ENCODE measurements at places on chromosomes 7 and 10.
A peak's percentile ranks its signal among the peaks of the same experiment; 100 is the strongest.

DNA sequence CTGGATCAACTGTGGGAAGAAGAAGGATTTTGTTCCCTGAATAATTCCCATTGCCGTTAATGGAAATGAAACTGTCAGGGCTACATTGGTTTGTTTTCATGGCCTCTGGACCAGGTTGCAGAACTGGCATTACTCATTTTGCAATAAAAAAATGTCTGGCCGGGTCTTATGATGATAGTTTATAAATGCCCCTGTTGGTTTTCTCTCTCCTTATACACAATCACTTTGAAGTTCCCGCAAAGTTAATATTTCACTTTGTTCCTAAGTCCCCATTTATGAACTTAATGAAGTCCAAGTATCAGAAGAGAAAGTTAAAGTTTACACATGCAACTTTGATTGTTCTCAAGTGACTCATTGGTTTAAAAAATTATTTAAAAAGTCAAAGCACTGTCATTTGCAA is 150.7 kb upstream of the PRR15 start:
- no peak for DNase-seq

- no peak for DNase-seq
Observed at GRCh38 chr10:18399158-18399557, 252.2 kb downstream of the NSUN6 start.

DNA sequence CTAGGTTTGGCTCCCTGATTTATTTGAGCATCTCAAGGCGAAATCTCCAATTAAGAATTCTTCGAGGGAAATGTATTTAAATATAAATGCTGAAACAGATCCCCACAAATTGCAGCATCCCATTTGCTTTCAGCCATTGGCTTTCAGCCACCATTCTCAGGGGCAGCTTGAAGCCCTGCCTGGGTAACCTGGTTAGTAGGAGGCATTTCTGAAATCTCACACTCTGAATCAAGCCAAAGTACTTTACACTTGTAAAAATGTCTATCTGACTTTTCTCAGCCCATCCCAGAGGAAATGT is 49.1 kb downstream of the GCC1 start:
- no peak for DNase-seq

GRCh38 chr10:88288320-88289059 is 294.6 kb downstream of the RNLS start:
- DNase-seq = no peak

- DNase-seq = no peak
Observed at GRCh38 chr7:100874300-100874576, 665 bp upstream of the SRRT start.

- no peak for DNase-seq
Observed at GRCh38 chr10:103584216-103585010, 90.9 kb downstream of the NEURL1 start.

GRCh38 chr7:88042157-88042556 is 108.1 kb downstream of the ADAM22 start:
- no peak for DNase-seq

- no peak for DNase-seq
Observed at GRCh38 chr10:101839002-101839401, 4.6 kb downstream of the KCNIP2 start.

- no peak for DNase-seq
Observed at GRCh38 chr10:103064956-103065355, 128.1 kb downstream of the NT5C2 start.

GRCh38 chr7:43763183-43763582 is 4.7 kb downstream of the BLVRA start:
- no peak for DNase-seq

- no peak for DNase-seq
Observed at GRCh38 chr10:116265686-116266085, 7.3 kb downstream of the GFRA1 start.

GRCh38 chr10:132562916-132563456 is 25.4 kb downstream of the INPP5A start:
- no peak for DNase-seq

GRCh38 chr10:7015457-7015856 is 395.4 kb downstream of the SFMBT2 start:
- no peak for DNase-seq

- DNase-seq = no peak
Observed at GRCh38 chr7:50197549-50197948, 104.5 kb upstream of the ZPBP start.

- DNase-seq = no peak
Observed at GRCh38 chr7:1439373-1440363, 19.6 kb downstream of the MICALL2 start.

DNA sequence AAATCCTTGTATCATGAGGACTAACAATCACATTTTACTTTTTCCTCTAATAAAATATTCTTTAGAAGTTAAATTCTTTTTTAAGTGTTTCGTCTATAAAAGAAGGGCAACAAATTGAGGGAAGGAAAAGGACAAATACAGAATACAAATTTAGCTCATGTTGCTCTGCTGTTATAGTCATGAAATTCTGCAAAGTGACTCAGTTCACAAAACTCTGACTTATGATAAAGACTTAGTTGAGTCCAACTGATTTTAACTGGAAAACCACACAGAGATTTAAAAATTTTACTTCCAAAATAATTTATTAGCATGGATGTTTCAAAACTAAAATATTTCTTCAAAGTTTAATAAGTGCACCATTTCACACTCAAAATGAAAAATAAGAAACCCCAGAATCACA is 75.0 kb upstream of the GPR22 start:
- DNase-seq = no peak

GRCh38 chr7:157465891-157466866 is 129.4 kb downstream of the DNAJB6 start:
- no peak for DNase-seq

DNA sequence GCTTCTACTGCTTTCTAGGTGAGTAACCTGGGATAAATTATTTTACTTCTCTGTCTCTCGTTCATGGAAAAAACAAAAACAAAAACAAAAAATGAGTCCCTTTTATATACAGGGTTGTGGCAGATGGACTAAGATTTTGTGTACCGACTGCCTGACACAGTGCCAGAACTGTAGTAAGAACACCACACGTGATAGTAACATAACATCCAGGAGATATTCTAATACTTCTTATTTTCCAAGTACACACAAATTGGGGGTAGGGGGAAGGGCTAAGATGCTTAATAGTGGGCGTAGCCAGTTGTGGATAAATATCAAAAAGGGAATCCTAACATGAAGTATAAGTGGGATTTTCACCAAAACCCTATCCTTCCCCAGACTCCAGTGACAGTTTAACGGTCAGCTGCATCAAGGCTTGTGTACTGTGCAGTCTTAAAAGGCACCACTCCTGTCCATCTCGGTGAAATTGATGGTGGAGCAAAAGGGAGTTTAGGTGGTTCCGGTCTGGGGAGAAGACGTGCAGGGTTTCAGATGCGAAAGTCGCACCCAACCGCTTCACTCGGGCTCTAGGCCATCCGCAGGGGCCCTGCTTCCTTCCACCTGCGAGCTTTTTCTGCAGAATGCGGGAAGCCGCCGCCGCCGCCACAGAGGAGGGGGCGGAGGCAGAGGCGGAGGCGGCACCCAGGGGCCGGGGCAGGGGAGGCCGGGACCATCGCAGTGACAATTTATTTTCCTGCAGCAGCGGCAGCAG is at the start of gene STAMBPL1:
Gene STAMBPL1 (plus strand): TSS at position 712 of the 748 bp plus-strand sequence. CDS start 21,464 bp downstream, outside the sequence.
- DNase-seq = no peak

DNA sequence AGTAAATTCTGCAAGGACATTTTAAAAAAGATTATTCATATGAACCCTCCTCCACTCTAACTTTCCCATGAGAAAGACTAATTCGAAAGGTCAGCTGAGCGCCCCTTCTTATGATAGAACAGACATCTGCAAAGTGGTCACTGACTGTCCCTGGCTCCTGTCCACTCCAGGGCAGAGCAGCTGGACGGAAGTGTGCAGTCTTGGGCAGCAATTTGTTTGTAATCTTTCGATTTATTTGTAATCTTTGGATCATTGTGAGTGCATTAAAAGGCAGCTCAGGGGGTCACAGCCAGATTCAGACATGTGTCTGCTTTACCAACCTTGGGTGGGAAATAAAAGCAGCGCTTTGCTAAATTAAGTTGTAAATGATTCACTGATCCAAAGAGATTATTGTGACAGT is 158.8 kb upstream of the ADARB2 start:
- peak; percentile 6 for DNase-seq

GRCh38 chr10:29411666-29412315 is 122.9 kb downstream of the LYZL1 start:
- DNase-seq = no peak

GRCh38 chr7:131357282-131357880 is 29.7 kb downstream of the MKLN1 start:
- no peak for DNase-seq

GRCh38 chr10:7895699-7896090 is 77.4 kb downstream of the TAF3 start:
- DNase-seq = no peak

- DNase-seq = no peak
Observed at GRCh38 chr10:45447416-45447815, 73.4 kb downstream of the ALOX5 start.

DNA sequence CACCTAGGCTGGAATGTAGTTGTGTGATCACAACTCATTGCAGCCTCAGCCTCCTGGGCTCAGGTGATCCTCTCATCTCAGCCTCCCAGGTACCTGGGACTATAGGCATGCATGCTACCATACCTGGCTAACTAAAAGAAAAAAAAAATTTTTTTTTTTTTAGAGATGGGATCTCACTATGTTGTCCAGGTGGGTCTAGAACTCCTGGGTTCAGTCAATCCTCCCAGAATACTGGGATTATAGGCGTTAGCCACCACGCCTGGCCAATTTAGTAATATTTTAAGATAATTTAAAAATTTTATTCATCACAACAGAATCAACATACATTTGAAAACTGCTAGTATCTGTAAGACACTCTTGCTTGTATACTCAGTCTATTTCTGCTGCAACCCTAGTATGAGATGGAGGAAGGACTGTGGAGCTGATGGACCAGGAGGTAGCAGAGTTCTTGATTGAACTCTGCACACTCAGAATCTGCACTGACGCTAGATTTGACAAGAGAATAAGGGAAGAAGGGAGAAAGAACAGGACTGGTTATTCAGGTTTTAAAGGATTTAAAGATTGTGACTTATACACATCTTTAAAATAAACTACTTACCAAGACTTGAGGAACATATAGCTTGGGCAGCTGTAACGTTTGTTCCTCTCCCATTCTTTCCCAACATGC is 57.6 kb downstream of the VCL start:
- DNase-seq = no peak

DNA sequence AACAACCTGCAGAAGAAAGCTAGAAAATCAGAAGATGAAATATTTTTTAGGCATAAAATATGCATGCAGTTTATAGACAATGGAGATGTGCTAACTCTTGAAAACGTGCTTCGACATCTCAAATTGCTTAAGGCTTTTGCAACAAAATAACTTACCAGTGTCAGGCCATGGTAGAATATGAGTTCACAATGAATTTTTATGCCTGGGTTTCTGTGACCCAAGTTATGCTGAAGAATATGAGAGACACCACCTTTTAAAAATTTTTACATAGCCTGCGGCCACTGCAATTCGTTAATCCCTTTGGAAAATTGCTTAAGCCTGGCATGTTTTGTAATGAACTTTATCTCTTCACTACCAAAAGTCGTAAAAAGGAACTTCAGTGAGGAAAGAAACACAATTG is 170.1 kb upstream of the AKR1E2 start:
- no peak for DNase-seq

DNA sequence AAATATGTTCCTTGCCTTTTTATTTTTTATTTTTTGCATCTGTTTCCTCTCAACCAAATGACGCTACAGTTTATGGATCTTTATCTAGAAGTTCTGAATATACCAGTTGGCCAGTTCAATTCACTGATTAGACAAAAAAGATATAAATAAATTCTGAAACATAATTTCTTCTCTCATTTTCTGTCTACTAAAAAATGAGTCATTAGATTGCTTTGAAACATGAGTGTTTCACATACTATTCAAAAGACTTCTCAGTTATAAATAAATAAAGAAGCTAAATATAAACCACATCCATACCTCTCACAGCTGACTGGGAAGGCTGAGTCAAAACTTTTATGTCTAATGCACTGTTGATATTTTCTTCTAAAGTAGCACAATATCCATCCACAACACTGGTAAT is 97.6 kb upstream of the GPR22 start:
- DNase-seq = no peak

DNA sequence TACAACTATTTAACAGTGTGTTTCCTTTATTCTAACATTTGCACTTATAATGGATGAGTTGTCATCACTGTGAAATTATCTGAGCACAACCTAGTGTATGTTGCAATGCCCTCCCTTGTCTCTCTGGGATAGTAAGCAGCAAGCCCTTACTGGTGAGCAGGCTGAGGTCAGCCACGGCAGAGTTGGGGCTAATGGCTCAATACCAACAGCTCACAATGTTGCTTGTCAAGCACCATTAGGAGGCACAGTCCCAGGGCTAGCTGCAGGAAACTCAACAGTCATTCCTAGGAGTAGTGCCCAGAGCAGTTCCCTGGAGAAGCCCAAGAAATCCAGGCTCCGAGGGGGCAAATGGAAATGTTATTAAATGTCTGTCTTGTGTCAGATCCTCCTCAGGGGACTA is 858.4 kb downstream of the GRID1 start:
- no peak for DNase-seq

GRCh38 chr7:29189743-29190201 is 4.8 kb upstream of the CHN2 start:
- DNase-seq = peak; percentile 79

- DNase-seq = peak; percentile 80
Observed at GRCh38 chr7:2567679-2568278, 9.0 kb downstream of the IQCE start.

- no peak for DNase-seq
Observed at GRCh38 chr7:103887050-103887449, 102.4 kb downstream of the RELN start.

- DNase-seq = no peak
Observed at GRCh38 chr7:121272676-121273075, 56.1 kb upstream of the WNT16 start.

- peak; percentile 49 for DNase-seq
Observed at GRCh38 chr10:103877861-103878260, 22.5 kb upstream of the SH3PXD2A start.

GRCh38 chr10:102738692-102739121 is 5.0 kb upstream of the WBP1L start:
- DNase-seq = peak; percentile 29

DNA sequence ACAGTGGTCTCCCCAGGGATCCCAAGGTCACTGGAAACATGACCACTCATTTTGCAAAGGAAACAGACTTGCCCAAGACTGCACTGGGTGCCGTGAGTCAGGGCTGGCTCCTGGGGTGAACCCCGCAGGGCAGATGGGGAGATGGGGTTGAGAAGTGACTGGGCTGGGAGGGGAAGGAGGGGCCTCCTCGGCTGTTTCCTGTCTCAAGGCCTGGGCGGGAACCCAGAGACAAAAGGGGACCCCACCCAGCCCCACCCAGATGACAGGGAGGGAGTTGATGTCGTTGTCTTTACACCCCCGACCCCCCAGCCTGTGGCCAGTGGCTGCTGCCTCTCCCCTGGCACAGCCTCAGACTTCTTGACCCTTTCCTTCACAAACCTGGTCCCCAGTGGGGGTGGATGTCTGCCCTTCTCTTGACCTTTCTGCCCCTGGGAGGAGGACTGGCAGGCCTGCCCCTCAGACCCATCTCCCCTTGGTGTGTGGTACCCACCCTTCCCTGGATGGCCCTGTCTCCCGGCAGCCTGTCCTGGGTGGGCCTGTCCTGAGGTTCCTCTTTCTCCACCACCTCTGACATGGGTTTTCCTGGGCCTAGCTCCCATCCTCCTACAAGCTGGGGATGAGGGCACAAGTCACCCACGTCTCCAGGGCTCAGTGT is 1.4 kb downstream of the MYO1G start:
- no peak for DNase-seq

- DNase-seq = peak; percentile 35
Observed at GRCh38 chr10:34743814-34744213, 71.3 kb downstream of the PARD3 start.
